Right kidney (tissue), 9 donors: ENCODE measurements at places on chromosomes 11 and 22.

DNA sequence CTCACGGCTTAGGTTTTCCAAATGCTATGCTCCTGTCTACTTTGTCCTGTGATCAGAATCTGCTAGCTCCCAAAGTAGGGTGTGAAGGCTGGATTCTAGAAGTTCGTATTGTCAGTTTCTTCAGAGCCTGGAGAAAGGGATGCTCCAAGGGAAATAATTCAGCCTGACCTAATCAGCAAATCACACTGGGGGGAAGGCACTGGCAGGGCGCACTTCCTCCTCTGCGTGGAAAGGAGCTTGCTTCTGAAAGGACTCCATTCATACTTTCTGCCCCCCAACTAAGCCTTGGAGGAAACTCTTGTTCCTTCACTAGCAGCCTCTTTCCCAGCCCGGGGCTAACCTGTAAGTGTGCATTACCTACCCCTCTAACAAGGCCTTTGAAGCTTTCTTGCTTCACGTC, 165.9 kb downstream of the NAV2 start:
- no peak for DNase-seq

DNA sequence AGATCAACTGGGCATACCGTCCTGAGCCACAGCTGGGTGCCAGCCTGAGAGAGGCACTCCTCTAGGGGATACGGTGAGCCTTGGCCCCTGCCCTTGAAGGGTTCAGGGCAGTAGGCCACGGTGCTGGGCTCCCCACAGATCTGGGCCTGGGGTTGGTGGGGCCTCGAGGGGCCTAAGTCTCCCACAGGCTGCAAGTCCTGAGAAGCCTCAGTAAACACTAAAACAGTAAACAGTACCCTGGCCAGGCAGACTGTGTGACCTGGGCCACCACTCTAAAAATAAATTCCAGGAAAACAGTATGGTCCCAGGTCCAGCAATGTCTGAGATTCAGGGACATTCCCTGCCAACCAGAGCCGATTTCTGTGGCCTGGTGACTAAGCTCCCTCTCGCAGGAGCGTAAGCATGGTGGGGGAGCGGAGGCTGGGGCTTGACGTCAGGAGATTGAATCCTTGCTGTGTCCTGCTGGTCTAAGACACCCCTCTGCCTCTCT, 2.3 kb upstream of the RHOD start:
- DNase-seq = no peak

GRCh38 chr11:28303477-28304191, 195.4 kb downstream of the METTL15 start:
- DNase-seq = no peak

- no peak for DNase-seq
Observed at GRCh38 chr11:120900643-120901042, 123.3 kb upstream of the TBCEL start.

GRCh38 chr11:95516786-95517185, 272.8 kb downstream of the FAM76B start:
- no peak for DNase-seq

DNA sequence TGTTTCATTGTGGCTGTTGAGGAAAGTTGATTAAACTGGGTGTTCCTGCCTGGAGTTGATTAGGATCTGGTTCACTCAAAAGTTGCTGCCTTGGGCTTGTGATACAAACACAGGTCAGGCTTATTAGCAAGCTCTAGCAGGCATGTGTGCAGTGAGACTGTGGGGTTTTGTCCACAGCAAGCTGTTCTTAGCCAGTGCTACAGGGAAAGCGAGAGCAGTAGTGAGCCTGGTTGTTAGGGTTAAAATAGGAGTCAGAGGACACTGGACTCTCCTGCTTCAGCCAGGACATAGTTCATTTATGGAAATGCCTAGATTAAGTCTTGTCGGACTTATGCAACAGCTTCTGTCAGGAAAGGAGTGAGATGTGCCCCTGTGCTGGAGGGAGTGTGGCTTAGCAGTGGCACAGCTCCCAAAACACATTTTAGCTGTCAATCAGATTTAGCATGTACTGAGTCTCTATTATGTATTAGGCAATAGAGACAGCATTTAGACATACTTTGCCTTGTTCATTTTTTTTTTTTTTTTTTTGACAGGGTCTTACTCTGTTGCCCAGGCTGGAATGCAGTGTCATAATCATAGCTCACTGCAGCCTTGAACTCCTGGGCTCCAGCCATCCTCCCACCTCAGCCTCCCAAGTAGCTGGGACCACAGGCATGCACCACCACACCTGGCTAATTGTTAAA, 8.7 kb downstream of the SNRPD3 start:
- DNase-seq = no peak

DNA sequence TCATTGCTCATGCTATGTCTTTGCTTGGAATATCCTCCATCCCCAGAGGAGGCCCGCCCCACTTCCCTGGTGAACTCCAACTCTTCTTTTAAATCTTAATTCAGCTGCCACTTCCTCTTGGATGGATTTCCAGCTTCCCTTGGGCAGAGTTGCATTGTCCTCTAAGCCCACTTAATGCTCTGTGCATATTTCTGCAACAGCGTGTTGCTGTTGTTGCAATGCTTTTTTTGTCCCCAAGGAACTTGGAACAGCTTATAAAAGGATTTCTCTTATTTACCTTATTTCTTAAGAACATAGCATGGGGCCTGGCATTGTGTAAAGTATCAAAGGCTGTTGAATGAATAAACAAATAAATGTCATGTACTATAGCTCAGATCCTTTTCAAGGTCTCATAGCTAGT, 507.4 kb downstream of the METTL15 start:
- no peak for DNase-seq

DNA sequence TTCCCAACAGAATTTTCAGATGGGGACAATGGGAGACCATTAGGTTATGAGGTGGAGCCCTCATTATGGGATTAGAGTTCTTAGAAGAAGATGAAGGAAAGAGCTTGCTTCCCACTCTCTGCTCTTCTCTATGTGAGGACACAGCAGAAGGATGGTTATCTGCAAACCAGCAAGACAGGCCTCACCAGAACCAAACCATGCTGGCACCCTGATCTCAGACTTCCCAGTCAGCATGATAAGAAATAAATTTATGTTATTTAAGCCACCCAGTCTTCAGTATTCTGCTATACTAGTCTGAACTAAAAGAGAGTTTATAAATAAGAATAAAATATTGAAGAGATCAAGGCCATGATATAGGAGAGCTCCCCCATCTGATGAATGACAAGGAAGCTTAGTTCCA, 946.3 kb upstream of the CCDC90B start:
- DNase-seq = no peak

- DNase-seq = no peak
Observed at GRCh38 chr11:62579252-62579651, 5.6 kb upstream of the EEF1G start.

DNA sequence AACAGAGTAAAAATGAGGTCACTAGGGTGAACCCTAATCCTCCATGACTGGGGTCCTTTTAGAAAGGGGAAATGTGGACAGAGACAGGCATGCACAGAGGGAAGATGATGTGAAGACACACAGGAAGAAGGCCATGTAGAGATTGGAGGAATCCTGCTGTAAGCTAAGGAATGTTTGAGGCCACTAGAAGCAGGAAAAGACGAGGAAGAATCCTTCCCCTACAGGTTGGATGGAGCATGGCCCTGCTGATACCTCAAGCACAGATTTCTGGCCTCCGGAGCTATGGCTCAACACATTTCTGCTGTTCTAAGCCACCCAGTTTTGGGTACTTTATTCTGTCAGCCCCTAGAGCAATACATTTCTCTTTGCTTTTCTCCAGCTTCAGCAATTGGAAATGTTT, 486.9 kb downstream of the MIAT start:
- no peak for DNase-seq
